ENCODE measurements at places on chromosomes 12 and 14.

DNA sequence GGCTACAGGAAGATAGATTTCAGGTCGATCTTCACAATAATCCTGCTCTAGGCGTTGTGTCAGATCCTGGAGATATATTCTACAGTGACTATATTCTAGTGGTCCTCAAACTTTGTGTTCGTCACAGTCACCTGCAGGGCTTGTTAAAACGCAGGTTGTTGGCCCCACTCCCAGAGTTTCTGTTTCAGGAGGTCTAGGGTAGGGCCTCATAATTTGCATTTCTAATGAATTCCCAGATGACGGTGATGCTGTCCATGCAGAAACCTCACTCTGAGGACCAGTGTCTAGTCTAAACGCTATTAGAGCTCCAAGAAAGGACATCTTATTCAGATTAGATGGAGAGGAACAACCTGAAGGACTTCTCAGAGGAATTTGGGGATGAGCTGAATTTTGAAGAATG, 13.2 kb upstream of the SLC6A13 start:
- no peak for DNase-seq

DNA sequence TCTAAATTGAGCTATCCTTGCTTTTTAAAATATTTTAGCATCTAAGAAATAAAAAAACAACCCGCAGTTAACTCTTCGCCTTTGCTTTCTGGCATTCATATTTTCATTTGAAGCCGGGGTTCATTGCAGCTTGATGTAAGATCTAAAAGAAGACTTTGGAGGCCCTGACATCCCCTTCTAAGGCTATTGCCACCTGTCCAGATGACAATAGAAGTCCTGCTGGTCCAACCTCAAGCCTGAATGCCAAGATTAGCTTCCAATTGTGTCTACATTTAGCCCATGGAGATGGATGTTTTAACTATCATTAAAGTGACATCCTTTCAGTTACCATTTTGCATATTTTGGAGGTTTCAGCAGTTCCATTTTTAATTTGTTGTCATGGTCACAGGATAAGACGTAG, 51.6 kb upstream of the ATP2A2 start:
- no peak for DNase-seq

DNA sequence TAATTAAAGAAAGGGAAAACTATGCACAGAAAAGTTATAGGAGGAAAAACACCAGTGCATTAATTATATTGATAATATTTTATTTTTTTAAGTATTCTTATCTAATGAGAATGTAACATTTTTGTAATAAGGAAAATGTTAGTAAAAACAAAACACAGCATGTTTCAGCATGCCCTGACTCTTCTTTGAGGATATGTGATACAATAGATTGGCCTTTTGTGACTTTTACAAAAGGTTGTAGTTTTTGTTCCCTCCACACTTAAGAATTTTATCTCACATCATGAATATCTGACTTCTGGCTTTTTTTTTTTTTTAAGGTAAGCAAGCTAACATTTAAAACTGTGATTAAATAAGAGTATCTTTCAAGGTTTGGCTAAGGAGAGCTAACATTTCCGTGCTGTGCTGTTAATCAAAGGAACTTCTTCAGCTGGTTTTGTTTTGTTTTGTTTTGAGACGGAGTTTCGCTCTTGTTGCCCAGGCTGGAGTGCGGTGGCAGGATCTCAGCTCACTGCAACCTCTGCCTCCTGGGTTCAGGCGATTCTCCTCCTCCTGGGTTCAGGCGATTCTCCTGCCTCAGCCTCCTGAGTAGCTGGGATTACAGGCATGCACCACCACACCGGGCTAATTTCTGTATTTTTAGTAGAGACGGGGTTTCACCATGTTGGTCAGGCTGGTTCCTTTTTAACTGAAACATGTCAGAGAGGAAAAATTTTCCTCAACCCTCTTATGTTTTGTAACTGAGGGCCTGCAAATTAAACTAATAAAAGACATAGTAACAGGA, 30.8 kb upstream of the RESF1 start:
- no peak for DNase-seq

DNA sequence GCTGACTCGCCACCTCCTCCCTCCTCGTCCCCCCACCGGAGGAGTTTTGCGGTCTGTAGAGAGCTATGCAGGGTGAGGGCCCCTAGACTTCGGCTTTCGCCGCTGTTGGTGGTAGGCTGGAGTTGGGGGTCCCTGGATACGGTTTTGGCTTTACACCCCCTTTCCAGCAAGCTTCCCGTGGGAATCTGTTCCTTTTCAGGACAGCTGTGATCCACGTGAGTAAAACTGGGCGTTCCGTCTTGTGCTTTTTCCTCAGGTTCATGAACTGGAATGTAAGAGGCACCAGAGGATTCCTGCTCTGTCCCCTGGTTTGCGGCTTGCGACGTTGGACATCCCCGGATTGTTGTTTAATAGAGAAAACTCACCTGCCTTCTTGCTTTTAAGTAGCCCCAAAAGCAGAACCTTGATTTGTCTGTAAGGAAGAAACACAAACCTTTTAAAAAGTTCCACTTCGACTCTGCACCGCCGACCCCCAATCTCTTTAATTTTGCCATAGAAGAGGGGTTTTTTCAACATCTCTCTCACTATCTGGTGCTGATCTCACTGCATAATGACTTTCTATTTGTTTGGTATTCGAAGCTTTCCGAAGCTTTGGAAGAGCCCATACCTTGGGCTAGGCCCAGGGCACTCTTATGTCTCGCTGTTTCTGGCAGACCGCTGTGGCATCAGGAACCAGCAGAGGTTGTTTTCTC, 490 bp downstream of the PRORP start:
- no peak for DNase-seq

DNA sequence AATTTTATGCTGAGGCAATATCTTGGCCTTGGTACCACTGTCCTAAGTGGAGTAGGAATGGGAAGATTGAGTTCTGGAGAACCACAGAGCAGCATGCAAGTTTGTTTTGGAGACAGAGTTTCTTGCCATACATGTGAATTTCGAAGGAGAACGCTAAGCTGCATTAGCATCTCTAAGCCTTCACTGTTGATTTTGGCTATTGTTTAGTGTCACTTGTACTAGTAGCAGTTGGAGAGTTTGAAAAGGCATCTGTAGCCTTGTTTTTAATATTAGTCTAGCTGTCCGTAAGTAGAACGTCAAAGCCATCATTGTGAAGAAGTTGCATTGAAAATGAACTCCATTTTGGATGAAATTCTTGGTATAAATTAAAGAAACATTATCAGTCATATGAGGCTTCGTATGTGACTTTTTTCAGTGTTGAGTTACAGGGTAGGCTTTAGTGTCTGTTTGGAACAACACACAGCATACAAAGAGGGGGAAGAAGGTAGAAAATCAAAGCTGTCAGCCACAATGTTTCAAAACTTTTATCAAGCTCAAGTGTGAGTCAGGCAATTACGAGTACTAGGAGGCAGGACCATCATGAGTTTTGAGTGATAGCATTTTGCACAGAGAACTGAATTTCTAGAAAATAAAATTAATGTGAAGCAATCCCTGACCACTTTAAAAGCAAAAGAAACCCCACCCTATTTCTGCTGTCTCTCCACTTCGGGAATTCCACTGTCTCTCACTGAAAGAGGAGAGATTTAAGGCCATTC, 70.2 kb upstream of the NAV3 start:
- no peak for DNase-seq

- DNase-seq = no peak
Observed at GRCh38 chr14:96235426-96235825, 20.6 kb upstream of the BDKRB1 start.

DNA sequence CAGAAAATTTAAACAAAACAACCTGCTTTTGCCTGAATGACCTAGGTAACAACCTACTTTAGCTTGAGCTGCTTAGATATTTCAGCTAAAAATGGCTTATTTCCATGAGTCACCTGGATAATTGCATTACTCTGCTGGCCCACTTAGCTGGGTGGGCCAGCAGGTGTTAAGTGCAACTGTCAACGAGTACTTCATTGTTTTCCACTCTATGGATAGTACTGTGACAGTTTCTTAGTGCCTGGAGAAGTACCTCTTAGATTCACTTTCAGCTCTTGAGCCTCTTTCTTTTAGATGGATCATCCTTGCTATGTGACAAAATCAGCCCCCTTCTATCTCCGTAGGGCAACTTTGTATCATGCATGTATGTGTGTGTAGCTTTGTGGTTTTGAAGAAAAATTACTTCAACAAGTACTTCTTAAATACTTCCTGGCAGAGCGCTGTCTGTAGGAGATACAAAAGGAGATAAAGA, 368.2 kb upstream of the ATP2B1 start:
- DNase-seq = no peak

GRCh38 chr14:102095871-102096568, 9.2 kb upstream of the HSP90AA1 start:
- no peak for DNase-seq

GRCh38 chr14:94671870-94672444, 59.8 kb downstream of the SERPINA3 start:
- DNase-seq = no peak

Measured in iPS DF 6.9 (cell line).